Endodermal cell (in vitro differentiated cells): ENCODE measurements at places on chromosomes 1 and 21. TPM values are rescaled to one million over a fixed set of nuclear protein-coding genes. Genes with fewer than 3 reads are reported as not detected.

GRCh38 chr1:118104951-118105350 is 80.1 kb downstream of the SPAG17 start:
- DNase-seq, result no peak

DNA sequence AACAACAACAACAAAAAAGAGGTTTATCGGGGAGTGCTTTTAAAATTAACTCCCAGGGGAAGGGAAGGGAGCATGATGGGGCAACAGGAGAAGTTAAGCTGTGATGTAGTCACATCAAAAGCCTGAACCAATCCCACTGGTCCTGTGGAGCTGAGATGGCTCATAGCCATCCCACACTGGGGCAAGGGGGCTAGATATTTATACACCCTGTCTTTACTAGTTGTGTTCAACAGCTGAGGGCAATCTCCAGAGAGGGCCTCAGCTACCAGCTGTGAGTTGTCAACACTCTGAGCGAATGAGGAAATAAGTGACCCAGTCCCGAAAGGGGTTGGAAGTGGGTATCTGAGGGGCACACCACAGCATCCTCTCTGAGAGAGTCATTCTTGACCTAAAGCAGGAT is 31.0 kb upstream of the CREG1 start:
- DNase-seq, result no peak

DNA sequence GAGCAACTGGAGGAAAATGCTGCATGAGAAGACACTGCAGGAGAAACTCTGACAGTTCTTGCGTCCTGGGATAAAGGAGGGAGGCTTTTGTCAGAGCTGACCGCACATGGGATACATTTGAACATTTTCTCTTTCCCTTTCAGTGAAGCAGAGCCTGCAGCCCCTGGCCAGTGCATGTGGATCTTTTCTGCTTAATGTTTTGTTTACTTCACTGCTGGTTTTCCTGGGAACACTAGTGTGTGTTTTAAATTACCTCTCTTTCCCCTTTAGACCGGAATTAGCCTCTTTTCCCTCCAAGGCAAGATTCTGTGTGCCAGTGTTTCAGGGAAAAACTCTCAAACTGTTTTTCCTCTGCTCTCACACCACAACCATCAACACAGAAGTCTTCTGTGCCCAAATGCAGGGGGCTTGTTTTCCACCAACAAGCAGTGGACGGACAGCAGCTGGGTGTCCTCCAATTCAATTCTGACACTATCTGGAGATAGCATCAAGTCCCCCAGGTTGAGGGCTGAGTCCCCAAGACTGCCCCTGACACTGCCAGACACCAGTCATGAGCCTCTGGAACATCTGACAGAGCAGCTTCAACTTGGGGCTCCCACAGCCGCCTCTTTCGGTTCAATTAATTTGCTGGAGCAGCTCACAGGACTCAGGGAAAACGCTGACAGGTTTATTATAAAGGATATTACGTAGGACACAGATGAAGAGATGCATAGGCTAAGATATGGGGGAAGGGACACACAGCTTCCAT is 136.2 kb downstream of the RHOU start:
- no peak for DNase-seq

GRCh38 chr21:14889080-14889810 is 175.6 kb downstream of the NRIP1 start:
- DNase-seq, result no peak

DNA sequence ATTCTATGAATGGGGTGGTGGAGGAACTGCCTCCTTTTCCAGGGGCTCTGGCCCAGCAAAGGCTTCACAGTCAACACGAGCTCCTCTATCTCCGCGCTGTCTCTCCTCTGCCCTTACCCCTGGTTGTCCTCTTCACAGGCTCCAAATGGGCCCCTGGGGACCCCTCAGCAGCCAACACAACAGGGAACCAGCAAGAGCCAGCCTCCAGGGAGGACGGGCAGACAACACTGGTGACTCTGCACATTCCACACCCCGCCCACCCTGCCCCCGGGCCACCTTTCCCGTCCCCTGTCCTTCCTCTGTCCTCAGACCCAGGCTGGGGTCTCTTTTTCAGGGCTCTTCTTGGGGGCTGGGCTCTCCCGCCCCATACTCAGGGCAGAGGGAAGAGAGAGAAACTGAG is 17.5 kb upstream of the ETV3 start:
- DNase-seq, result no peak

DNA sequence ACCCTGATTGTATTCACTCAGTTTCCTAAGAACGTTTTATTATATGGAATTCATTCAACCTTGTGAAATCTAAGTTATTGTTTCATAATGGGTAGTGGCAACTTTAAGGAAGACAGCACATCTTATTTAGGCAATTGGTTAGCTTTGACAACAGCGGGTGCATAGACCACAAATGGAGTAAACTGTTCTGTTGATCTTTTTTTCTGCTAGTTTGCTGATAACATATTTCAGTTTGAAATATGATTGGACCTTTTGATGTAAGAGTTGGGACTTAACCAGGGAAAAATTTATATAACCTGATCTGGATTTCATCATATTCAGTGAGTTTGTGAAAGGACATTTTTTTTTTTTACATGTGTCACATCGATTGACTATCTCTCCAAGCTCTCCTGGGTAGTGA is 151.7 kb downstream of the HLX start:
- no peak for DNase-seq

DNA sequence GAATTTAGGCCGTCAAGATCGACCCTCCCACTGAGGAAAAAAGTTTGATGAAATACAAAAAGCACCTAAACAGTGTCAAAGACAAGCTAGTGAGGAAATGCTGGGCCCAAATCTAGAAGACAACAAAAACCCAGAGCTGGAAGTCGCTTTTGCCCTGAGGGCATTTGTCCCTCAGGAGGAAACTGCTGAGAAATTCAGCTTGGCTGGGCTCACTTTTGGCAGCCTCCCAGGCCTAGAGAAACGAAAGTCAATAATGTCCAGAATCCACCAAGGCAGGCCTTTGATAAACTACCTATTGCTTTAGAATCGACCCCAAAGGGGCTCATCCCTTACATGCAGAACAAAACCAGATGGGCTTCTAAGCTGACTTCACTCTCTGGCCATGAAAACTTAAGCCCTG is 38.9 kb downstream of the SYT2 start:
- DNase-seq, result no peak

- no peak for DNase-seq
These were observed 2.4 kb downstream of the SSBP3 start for GRCh38 chr1:54403808-54404261.

- DNase-seq, result no peak
These were observed 120.8 kb downstream of the TYW3 start for GRCh38 chr1:74853756-74854155.

Gene KIF2C
- total RNA-seq, result 40.6 and 42.0 TPM in 2 replicates

Gene DYNLT5
- 1.8 to 8.3 TPM (median 6.6 TPM) in 3 replicates for total RNA-seq

Gene IQCC
- total RNA-seq, result 3.6 to 7.1 TPM (median 6.3 TPM) in 3 replicates

Gene OR2T29
- not detected in 2 replicates for total RNA-seq

Gene OSCP1
- total RNA-seq, result 9.6 and 10.7 TPM in 2 replicates

Gene GOLT1A
- total RNA-seq, result 1.6 and 1.8 TPM in 2 replicates

Gene ANGPTL3
- total RNA-seq, result not detected in 3 replicates

Gene CRB1
- total RNA-seq, result not detected in 3 replicates

Gene CD48
- total RNA-seq, result 1.1 to 6.0 TPM (median 1.3 TPM) in 3 replicates
